ENCODE measurements at places on chromosomes 16 and 17. TPM values are rescaled to one million over a fixed set of nuclear protein-coding genes. Genes with fewer than 3 reads are reported as not detected.

- no peaks in the 10 kb centered on the region for H3K36me3 ChIP-seq
- no peaks in the 10 kb centered on the region for H3K4me1 ChIP-seq
- DNase-seq = no peak
- H3K4me3 ChIP-seq = no peak overlapping the region
These were observed 1046.6 kb downstream of the CDH8 start for GRCh38 chr16:60989592-60989991.

- no peak for DNase-seq
- no peak overlapping the region for H3K27ac ChIP-seq
- H3K4me1 ChIP-seq = peaks cover 3% of the 10 kb centered on the region
- H3K36me3 ChIP-seq = no peaks in the 10 kb centered on the region
These were observed 41.6 kb upstream of the TAC4 start for GRCh38 chr17:49889500-49889899.

The BMERB1 gene
- 47.9 TPM for total RNA-seq

The COG1 gene
- 45.6 TPM for total RNA-seq

The PER1 gene
- total RNA-seq = 173 TPM

DNA sequence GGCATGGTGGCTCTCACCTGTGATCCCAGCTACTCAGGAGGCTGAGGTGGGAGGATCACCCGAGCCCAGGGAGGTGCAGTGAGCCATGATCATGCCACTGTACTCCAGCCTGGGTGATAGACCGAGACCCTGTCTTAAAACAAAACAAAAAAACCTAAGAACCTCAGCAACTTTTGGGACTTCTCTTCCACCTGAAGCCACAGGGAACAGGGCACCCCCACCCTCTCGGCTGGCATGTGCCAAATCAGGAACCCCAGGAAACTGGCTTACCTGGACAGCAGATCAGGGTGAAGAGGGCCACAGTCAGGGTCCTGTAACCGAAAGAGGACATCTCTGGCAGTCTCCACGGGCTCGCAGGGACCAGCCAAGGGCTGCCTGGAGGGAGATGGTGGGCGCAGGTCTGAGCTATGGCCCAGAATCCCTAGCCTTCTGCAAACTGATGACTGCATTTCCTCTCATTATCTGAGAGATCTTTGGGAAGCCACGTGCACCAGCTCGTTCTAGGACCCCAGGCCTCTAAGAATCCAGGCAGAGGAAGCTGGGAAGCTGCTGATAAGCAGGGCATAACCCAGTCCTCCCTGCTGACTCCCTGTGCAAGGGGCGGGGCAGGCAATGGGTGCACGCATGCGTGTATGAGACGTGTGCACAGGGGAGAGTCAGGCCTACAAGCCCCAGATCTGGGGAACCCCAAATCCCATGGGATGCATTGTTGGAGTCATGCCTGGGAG, 8.4 kb downstream of the PRR29 start:
- H3K4me3 ChIP-seq = no peak overlapping the region
- H3K4me1 ChIP-seq = peaks cover 10% of the 10 kb centered on the region
- H3K36me3 ChIP-seq = no peaks in the 10 kb centered on the region

The GFOD2 gene
- 21.9 TPM for total RNA-seq

GRCh38 chr16:68607443-68607842, 37.7 kb upstream of the CDH3 start:
- no peaks in the 10 kb centered on the region for H3K4me1 ChIP-seq
- no peak overlapping the region for H3K27ac ChIP-seq
- no peaks in the 10 kb centered on the region for H3K27me3 ChIP-seq
- no peak for DNase-seq
- no peaks in the 10 kb centered on the region for H3K36me3 ChIP-seq
- no peak overlapping the region for H3K4me3 ChIP-seq

GRCh38 chr17:61203671-61204131, 195.9 kb upstream of the TBX2 start:
- H3K27ac ChIP-seq = peak overlapping the region; percentile 54
- no peak overlapping the region for H3K4me3 ChIP-seq
- peaks cover 3% of the 10 kb centered on the region for H3K36me3 ChIP-seq
- H3K4me1 ChIP-seq = peaks cover 49% of the 10 kb centered on the region
- H3K27me3 ChIP-seq = no peaks in the 10 kb centered on the region
